Thoracic aorta (tissue), 2 donors: ENCODE measurements at places on chromosomes 3 and 15.

DNA sequence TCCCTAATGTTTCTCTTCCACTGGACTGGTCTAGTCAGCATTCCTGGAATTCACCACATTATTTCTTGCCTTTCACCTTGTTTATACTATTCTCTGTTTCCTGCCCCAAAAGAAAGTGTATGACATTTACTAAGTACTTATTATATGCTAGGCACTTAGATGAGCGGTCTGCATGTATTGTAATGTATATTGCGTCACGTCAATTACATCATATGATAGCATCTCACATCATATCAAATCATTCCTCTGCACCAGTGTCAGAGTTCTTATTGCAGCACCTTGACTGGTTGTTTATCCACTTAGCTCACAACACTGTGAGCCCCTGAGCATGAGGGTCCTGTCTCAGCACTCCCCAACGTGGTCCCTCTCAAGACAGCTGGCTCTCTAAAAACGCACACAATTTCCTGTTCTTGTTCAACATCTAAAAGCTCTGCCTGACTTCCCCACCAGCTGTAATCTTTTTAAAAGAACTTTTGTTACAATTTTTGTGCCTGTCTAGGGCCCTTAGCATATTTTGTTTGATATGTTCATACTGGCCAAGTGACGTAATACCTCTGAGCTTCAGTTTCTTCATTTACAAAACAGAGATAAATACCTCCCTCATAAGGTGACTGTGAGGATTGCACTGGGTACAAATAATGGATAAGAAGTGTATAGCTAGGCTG, 58.8 kb downstream of the ARHGAP31 start:
- no peaks in the 10 kb centered on the region for H3K36me3 ChIP-seq
- no peak for DNase-seq
- H3K4me1 ChIP-seq, result no peaks in the 10 kb centered on the region
- no peak overlapping the region for H3K27ac ChIP-seq
- H3K27me3 ChIP-seq, result no peaks in the 10 kb centered on the region

DNA sequence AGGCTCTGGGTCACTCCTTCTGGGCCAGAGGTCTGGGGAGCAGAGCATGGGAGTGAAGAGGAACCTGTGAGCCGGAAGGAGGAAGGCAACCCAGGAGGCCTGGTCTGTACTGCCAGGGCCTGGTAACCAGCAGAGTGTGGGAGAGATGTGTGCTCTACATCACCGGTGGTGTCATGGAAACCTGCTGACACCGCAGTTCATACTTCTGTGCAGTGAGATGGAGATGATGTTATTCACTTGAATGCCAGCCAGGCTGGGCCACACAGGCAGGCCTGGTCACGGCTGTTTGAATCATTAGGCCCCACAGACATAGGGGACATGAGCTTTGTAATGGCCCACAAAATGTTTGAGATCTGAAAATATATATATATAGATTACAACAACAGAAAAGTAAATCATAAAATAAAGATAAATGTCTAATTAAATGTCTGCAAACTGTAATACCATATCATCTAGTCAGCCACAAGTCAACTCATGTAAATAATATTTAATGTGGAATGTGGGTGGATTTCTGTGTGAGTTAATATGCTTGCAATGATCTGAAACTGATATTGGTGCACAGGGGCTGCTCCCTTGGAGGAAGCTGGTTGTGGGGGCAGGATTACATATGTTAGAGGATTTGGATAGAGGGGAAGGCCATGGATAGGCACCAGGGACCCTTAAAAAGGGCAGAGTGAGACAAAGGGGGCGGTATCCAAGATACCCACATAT, 108.5 kb upstream of the PFN2 start:
- H3K36me3 ChIP-seq, result no peaks in the 10 kb centered on the region
- DNase-seq, result peak; percentile 16
- H3K4me3 ChIP-seq, result no peak overlapping the region
- no peaks in the 10 kb centered on the region for H3K27me3 ChIP-seq

GRCh38 chr3:195394024-195394423, 48.8 kb downstream of the ACAP2 start:
- H3K36me3 ChIP-seq, result peaks cover 5% of the 10 kb centered on the region
- H3K27ac ChIP-seq, result no peak overlapping the region
- H3K4me3 ChIP-seq, result no peak overlapping the region
- H3K4me1 ChIP-seq, result peaks cover 18% of the 10 kb centered on the region
- DNase-seq, result no peak

GRCh38 chr3:13148561-13149329, 75.5 kb upstream of the IQSEC1 start:
- no peak overlapping the region for H3K27ac ChIP-seq
- H3K27me3 ChIP-seq, result no peaks in the 10 kb centered on the region
- DNase-seq, result no peak

DNA sequence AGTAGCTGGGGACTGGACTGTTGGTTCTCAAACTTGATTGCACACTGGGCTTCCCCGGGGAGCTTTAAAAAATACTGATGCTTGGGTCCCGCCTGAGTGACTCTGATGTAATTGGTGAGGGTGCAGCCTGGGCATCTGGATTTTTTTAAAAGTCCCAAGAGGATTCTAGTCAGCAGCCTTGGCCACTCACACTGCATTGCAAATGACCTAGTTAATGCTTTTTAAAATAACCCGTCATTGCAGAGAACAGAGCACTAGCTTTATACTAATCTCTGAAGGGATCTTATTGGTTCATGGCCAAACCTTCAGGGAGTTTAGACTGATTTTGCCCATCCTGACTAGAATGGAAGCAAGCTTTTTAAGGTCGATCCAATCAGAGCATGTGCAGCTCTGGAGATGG, 310.6 kb upstream of the PROK2 start:
- H3K27me3 ChIP-seq, result no peaks in the 10 kb centered on the region
- H3K4me3 ChIP-seq, result no peak overlapping the region
- no peak for DNase-seq
- H3K36me3 ChIP-seq, result no peaks in the 10 kb centered on the region
- peaks cover 22% of the 10 kb centered on the region for H3K4me1 ChIP-seq
- H3K27ac ChIP-seq, result no peak overlapping the region

DNA sequence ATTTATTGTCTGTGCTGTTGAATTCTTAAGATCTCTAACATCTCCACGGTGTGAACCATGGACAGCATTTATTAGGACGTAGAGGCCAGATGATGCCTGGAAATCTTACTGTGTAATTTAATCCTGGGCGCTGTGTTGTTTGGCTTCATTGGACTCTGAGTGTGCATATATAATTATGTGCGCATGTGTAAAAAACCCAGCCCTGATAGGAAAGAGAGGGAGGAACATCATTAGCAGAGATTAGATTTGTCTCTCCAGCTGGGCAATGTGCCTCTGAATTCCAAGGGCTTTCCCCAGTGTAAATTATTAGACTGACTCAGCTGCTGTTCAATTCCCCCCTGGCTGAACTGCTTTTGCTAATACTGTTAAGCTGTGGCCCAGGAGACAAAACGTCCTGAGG, 39.6 kb downstream of the MAP3K13 start:
- H3K27me3 ChIP-seq, result no peaks in the 10 kb centered on the region
- DNase-seq, result no peak
- no peak overlapping the region for H3K27ac ChIP-seq
- H3K4me3 ChIP-seq, result no peak overlapping the region

GRCh38 chr15:88998980-88999713, 86.0 kb upstream of the MFGE8 start:
- H3K4me3 ChIP-seq, result no peak overlapping the region
- no peaks in the 10 kb centered on the region for H3K36me3 ChIP-seq

GRCh38 chr3:149917124-149917667, 53.5 kb downstream of the PFN2 start:
- DNase-seq, result no peak
- H3K36me3 ChIP-seq, result peaks cover 9% of the 10 kb centered on the region
- H3K4me1 ChIP-seq, result no peaks in the 10 kb centered on the region
- no peak overlapping the region for H3K4me3 ChIP-seq
- no peak overlapping the region for H3K27ac ChIP-seq

- no peaks in the 10 kb centered on the region for H3K36me3 ChIP-seq
- DNase-seq, result no peak
- peaks cover 68% of the 10 kb centered on the region for H3K4me1 ChIP-seq
- no peak overlapping the region for H3K4me3 ChIP-seq
These were observed 4.8 kb downstream of the TNFAIP8L3 start for GRCh38 chr15:51089699-51090453.

DNA sequence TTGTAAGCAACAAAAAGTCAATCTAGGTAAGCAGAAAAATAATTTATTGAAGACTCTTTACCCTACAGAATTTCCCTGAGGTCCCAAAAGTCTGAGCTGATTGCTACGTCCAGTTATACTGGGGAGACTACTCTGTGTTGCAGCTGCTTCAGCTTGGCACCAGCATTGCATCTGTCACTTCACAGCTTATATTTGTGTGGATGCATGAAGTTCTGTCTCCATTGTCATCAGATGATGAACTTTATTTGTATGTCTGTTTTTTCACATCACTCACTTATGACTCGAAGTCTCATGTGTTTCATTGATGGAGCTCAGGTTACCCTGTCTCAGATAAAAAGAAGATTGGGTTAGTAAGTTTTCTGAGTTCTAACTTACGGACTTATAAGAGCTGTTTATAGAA, 75.3 kb upstream of the LRRFIP2 start:
- H3K4me1 ChIP-seq, result peaks cover 58% of the 10 kb centered on the region
- DNase-seq, result no peak
- no peaks in the 10 kb centered on the region for H3K36me3 ChIP-seq
- H3K4me3 ChIP-seq, result no peak overlapping the region
- no peaks in the 10 kb centered on the region for H3K27me3 ChIP-seq

DNA sequence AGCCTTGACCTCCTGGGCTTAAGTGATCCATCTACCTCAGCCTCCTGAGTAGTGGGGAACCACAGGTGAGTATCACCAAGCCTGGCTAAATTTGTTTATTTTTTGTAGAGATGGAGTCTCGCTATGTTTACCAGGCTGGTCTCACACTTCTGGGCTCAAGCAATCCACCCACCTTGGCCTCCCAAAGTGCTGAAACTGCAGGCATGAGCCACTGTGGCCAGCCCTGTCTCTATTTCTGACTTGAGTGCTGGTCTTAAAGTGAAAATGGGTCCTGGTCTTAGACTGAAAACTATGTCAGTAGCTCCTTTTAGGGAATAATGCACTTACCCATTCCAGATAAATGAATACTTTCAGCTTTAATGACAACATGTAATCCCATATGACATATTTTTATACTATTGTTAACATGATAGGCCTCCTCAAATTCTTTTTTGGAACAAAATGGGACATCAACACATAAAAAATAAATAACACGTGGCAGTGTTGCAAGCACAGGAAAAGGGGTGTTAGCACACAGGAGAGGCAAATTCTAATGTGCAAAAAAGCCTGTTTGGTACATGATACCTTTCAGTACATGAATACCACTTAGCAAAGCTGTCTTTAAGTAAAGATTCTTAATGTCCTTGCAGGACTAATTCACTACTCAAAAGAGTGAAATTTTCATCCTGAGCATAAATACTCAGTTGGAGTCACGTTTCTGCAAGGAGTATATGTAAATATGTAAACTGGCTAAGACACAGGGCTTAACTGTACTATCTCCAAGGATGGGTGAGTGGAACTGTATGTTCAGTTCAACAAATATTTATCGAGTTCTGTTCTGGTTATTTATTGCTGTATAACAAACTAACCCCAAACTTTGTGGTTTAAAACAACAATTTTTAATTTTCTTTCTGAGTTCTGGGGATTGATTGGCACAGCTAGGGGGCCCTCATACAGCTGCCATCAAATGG, 194.7 kb downstream of the NR1D2 start:
- no peak for DNase-seq
- H3K4me3 ChIP-seq, result no peak overlapping the region
- H3K4me1 ChIP-seq, result peaks cover 54% of the 10 kb centered on the region
- peaks cover 16% of the 10 kb centered on the region for H3K36me3 ChIP-seq
- no peak overlapping the region for H3K27ac ChIP-seq

DNA sequence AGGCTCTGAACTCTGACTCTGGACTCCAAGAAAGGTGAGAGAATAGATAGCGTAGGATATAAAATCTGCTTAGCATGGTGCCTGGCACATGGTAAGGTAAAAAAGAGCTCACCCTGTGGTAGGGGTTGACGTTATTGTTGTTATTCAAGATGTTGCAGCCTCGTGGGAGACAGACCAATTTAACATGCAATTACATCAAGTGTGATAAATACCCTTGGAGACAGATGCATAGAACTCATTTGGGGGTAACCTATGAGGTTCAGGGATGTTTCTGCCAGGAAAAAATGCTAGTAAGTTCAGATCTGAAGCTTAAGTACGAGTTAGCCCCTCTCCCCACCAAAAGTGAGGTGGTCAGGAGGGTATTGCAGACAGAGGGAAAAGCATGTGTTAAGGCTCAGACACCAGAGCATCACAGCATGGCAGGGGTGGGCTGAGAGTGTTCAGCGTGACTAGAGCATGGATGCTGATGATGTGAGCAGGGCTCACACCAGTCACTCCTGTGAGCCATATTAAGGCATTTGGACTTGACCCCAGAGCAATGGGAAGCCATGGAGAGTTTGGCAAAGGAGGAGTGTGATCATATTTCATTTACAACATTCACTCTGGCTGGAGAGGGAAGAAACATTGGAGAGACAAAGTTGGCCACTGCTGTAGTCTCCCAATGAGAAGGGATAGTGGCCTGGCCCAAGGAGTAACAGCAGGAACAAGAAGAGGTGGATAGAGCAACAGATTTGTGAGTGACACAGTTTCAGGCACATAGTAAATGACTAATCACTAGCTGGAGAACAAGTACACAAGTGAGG, 181.0 kb downstream of the UACA start:
- no peaks in the 10 kb centered on the region for H3K27me3 ChIP-seq
- H3K4me3 ChIP-seq, result no peak overlapping the region
- H3K27ac ChIP-seq, result no peak overlapping the region

- no peak for DNase-seq
- no peak overlapping the region for H3K4me3 ChIP-seq
- peaks cover 10% of the 10 kb centered on the region for H3K36me3 ChIP-seq
- H3K27ac ChIP-seq, result no peak overlapping the region
These were observed 31.9 kb downstream of the PDIA5 start for GRCh38 chr3:123098426-123099330.

DNA sequence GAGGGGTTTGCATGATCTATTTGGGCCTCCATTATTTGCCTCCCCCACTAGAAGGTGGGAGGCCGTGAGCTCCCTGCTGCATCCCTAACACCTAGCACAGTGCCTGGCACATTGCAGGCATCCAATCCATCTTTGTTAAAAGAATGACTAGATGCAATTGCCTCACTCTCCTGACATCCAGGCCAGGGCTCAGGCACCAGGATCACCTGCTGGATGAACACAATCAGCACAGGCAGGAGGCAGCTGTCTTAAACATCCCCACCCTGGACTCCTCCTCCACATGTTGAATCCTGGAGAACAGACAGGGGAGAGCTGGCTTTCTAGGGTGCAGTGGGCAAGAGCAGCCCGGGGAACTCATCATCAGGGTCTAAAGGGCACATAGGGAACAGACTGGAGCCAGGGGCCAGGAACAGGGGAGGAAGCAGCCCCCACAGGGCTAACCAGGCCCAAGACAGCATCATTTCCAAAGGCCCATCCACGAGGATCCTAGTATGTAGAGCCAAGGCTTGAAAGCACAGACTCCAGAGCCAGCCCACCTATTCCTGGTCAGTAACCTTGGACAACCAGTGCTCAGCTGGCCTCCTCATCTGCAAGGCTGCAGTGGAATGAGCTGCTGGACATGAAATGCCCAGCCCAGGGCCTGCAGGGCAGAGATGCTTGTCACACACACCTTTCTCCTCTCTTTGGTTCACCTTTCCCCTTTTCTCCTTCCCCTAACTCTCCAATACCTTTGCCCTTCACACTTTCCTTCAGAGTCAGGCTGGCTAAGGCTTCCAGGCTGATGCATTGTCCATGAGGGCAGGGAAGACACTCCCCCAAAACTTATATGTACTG, 254.4 kb upstream of the TLE3 start:
- no peak overlapping the region for H3K27ac ChIP-seq
- no peaks in the 10 kb centered on the region for H3K36me3 ChIP-seq
- H3K27me3 ChIP-seq, result no peaks in the 10 kb centered on the region
